IPS-NIHi11 (cell line): ENCODE measurements at places on chromosomes 6 and 20.

GRCh38 chr20:47161411-47161810 lies 195.1 kb downstream of the ZMYND8 start:
- DNase-seq, result no peak

- no peak for DNase-seq
Measured at GRCh38 chr6:17352302-17352701, 41.1 kb upstream of the CAP2 start.

DNA sequence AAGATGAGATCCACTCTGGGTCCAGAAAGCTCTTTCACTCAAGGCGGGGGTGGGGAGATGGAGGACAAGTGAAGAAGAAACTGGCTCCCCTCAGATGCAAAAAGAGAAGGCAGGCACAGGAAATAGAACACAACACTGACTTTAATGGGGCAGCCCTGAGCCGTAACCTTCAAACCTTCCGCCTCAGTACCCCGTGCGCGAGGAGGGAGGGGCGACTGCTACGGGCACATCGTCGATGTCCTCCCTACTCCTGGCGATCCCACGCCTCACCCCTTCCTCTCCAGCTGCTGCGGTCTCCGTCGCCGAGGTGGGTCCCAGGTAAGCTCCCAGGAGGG lies 3.9 kb downstream of the SPEF1 start:
- no peak for DNase-seq

DNA sequence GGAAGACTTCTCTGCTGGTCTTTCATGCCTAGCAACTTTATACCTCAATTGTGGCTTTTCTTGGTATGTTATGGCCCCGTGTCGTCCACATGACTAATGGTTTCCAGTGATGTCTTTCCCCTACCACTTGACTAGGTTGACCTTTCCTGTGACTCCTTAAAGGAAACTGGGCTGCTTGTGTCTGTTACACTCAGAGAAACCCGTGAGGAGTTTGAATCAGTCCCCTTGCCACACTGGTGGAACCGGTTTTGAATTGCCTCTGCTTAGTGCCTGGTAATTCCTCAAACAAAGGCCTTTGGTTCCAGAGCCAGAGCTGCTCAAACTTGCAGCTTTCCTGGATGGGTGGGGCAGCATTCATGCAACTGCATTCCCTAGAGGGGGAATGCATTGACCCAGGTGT lies 21.9 kb downstream of the ECT2L start:
- peak; percentile 75 for DNase-seq

GRCh38 chr6:122631571-122632249 lies 21.5 kb downstream of the PKIB start:
- DNase-seq, result no peak

DNA sequence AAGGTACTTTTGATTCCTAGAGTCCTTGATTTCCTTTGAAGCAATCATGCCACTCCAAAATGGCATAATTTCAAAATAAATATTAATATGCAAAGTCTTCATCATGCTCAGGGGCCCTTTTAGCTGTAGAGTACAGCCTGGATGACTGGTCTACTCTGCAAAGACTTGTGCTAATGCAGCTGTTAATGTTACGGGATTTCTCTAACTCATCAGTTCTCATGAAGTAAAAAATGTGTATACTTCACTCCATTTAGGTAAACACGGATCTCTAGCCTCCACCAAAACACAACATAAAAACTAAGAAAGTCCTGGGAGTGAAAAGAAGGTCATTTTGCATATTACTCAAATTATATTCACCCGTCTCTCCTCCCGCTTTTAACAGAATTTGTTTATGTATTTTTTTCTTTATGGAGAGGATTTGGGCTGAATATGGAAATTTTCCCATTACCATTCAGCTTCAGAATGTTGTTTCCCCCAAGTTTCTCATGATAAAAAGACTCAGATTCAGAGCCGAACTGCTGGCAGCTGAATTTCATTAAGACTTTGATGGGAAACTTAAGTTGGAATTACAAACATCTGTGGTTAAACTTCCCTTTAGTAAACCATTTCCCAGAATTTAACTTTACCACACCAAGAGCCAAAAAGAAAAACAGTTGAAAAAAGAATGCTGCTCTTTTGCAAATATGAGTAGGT lies 8.7 kb downstream of the LAMA4 start:
- DNase-seq, result no peak
